ENCODE measurements at places on chromosomes 1 and 21. TPM values are rescaled to one million over a fixed set of nuclear protein-coding genes. Genes with fewer than 3 reads are reported as not detected.
A peak's percentile ranks its signal among the peaks of the same experiment; 100 is the strongest.

DNA sequence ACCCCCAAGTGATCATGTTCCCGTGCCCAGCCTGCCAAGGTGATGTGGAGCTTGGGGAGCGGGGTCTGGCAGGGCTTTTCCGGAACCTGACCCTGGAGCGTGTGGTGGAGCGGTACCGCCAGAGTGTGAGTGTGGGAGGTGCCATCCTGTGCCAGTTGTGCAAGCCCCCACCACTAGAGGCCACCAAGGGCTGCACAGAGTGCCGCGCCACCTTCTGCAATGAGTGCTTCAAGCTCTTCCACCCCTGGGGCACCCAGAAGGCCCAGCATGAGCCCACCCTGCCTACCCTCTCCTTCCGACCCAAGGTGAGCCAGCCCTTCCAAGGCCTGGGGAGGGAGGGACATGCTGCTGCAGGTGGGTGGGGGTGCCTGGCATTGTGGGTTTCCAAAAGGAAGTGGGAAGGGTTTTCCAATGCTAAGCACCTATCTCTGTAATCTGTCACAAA, 2.3 kb downstream of the TRIM46 start:
- no peak for DNase-seq

DNA sequence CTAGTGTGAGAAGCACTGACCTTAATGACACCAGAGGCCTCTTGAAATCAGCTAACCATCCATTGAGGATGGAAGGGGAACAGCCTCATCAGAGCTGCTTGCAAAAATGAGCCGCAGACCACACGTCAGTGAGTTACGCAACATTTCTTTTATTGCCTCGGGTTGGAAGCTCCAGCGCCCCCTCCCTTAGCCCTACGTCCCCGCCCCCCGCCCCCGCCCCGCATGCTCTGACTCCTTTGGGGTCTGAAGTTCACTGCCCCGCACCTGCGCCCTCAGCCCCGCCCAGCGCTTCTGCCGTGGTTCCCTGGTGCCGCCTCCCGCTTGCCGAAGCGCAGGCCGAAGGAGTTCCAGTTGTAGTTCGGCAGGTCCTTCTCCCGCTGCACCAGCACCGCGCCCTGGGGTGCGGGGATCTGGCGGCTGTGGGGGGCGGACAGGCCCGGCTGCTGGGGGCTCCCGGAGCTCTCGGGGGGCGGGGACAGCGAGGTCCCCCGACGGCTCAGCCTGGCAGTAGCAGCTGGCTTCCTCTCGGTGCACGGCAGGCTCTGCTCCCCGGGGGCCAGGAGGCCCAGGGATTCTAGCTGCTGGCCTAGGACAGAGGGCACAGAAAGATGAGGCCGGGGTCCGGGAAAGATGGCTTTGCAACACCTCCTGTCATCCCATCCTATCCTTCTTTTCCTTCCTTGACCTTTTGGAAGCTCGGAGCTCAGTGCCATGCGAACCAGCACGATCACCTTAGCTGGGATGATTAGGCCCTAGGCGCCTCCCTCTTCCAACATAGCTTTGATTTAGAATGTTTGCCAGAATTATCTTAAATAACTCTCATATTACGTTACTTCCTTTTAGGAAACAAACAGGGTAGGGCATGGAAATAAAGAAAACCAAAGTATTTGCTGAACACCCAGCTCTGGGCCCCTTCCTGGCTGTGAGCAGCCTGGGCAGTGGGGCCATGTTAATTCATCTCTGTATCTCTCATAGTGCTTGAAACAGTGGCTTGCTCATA, 5.8 kb downstream of the KISS1 start:
- no peak for DNase-seq

- no peak for DNase-seq
Observed at GRCh38 chr1:38403667-38404066, 357.1 kb upstream of the POU3F1 start.

GRCh38 chr21:26377111-26377694, 195.9 kb downstream of the CYYR1 start:
- DNase-seq: no peak

The CFHR2 gene
- not detected for total RNA-seq

DNA sequence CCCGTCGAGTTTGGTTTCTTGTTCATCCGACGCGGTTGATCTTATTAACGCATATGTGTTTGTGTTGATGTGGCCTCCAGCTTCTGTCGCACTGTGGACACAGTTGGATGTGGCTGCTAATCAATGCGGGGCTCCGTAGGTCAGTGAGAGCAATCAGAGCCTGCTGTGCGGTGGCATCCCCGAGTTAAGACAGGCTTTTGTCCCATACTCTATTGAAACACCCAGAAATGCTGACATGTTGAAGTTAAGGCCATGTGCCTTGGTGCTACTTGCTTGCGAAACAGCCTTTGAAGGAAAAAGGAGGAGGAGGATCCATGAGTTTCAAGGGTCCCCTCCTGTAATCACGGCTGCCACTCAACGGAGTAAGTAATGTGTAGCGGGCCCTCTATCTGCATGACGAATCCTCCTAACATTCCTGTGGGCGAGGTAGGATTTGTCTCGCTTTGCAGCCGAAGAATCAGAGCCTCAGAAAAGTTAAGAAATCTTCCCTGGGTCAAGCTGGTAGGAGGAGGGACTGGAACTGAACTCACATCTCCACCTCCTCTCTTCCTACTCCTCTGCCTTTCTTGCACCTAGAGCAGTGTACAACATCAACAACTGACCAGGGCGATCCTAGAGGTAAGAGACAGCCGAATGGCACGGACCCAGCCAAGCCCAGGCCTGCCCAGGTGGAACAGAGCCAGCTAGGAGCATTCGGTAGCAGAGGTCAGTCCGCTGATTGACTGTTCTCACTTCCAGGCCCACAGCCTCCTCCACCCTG, 19.5 kb downstream of the PDE9A start:
- DNase-seq: no peak

The LCE2A gene
- not detected for total RNA-seq

The SPATA45 gene
- total RNA-seq: 1.3 TPM

The ELAVL4 gene
- total RNA-seq: 24.8 TPM

GRCh38 chr1:3015744-3016143, 5.5 kb upstream of the ACTRT2 start:
- DNase-seq: no peak

The ATP5PO gene
- 260 TPM for total RNA-seq

DNA sequence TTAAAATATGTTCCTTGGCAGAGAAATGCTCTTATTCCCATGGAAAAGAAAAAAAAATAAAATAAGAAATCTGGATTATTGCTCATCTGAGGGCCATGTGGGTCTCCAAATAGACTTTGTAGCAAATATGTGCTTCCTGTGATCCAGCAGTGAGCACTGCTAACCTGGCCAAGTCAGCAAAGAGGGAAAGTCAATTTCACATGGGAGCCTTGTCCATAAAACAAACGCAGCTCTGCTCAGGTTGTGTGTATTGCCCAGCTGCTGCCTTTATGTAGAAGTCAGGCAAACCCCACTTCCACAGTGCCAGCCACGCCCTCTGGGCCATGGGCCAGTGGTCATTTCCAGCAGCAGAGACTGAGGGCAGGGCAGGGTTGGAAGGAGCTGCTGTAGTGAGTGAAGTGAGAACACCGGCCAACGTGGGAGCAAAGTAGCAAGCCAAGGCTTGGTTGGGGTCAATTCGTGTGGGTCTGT, 174.3 kb downstream of the LYPLAL1 start:
- peak; percentile 64 for DNase-seq

- DNase-seq: no peak
Observed at GRCh38 chr1:109837852-109838570, 72.6 kb upstream of the CSF1 start.

DNA sequence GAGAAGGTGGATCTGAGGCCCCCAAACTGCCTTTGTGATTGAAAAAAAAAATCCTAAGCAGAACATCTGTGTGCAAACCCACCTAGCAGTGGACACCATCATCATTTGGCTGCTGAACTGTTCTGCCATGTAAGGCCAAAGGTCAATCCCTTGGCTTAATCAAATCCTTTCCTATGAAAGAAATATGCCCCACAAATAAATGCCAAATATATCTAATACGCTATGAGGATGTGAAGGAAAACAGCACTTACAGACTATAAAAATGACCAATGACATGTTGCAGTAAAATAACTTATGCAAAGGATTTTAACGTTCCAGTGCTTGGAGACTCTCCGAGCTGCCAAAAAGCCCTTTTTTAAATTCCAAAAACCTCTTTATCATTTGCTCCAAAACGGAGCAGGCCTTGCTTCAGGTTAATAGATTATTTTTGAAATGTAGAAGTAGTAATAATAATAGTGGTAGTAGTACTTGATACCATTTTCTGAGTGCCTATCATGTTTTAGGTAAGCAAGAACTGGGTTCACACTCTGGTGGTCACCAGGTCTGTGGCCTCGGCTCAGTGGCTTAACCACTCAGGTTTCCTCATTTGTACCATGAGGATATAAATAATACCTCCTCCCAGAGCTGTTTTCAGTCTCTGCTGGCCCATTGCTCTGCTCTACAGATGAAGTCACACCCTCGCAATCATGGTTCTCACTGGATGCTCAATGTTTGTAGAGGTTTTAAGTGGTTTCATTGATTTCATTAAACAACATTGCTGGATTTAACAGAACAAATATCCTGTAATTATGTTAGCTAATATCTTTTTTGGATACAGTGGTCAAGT, 47.9 kb upstream of the EDEM3 start:
- DNase-seq: no peak

DNA sequence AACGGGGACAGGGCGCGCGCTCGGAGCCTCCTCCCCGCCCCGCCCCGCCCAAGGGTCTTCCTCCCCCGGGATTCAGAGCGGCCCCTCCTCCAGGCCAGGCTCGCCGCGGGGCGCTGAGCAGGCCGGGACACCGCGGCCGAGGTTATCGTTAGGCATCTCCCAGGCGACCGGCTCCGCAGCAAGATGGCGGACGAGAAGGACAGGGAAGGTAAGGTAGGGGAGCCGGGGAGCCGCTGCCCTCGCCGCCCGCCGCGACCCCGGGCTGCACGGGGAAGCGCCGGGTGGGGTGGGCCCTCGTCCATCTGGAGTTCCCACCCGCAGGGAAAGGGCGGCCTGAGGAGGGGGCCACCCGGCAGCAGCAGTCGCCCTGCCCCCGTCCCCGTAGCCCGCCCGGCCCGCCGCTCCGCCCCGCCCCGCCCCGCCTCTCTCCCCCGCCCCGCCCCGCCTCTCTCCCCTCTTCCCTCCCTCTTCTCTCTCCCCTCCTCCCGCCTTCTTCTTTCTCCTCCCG, 105.9 kb upstream of the HNRNPU start:
- DNase-seq: peak; percentile 58

The KRTAP13-2 gene
- total RNA-seq: not detected

DNA sequence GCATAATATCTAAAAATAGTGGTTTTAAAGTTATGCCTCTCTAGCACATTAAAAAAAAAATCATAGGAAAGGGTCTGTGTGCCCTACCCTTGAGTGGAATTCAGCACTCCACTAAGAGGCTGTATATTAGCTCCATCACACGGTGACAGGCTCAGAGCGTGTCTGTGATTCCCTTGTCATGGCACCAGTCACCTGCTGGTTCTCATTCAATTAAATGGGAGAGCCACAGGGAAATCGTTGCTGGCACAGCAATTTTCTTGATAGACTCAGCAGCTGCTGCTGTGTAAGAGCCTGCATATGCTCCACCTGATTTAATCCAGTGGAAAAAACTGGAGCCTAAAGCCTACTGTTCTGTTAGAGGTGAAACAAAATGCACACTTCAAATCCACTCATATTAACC, 9.5 kb downstream of the ATP6V1G3 start:
- peak; percentile 7 for DNase-seq

The DIP2A gene
- total RNA-seq: 44.5 TPM

GRCh38 chr21:42514883-42515228, 1.2 kb downstream of the SLC37A1 start:
- DNase-seq: no peak

DNA sequence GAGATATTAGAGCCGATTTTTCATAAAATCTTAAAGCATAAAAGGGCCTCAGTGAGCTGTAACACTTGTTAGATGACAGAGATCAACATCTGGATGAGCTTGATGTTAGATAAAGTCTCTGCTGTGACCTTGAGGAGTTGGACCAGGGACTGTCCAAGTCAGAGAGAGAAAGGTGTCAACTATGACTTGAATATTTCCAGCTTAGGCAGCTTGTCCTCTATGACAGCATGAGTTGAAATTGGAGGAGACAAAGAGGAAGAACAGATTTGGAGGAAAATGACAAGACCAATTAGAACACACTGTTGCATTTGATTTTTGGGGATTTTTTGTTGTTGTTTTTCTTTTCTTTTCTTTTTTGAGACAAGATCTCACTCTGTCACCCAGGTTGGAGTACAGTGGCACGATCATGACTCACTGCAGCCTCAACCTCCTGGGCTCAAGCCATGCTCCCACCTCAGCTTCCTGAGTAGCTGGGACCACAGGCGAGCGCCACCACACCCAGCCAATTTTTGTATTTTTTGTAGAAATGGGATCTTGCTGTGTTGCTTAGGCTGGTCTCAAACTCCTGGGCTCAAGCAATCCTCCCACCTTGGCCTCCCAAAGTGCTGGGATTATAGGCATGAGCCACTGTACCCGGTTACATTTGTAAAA, 35.3 kb upstream of the CLIC4 start:
- DNase-seq: no peak

The APCS gene
- not detected for total RNA-seq

The C1orf226 gene
- total RNA-seq: 1.4 TPM

DNA sequence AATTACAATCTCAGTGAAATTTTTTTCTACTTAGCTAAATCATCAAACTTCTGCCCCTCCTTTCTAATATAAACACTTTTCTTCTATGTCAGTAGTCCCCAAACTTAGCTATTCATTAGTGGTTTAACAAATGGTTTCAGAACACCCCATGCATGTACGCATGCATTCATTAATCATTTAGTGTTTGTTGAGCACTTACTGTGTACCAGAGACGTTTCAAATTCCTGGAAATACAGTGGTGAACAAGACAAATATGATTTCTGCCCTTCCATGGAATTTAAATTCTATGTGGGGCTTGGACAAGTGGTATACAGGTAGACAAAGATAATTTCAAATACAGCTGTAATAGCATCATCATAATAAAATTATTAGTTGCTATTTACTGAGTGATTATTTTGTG, 1.5 kb downstream of the ZBTB40 start:
- no peak for DNase-seq

- peak; percentile 48 for DNase-seq
Observed at GRCh38 chr1:198876371-198876871, 237.6 kb downstream of the PTPRC start.

The CYP4A11 gene
- total RNA-seq: 0.72 TPM

The TRIM45 gene
- 12.9 TPM for total RNA-seq
